ENCODE measurements at places on chromosomes 5 and 9.

DNA sequence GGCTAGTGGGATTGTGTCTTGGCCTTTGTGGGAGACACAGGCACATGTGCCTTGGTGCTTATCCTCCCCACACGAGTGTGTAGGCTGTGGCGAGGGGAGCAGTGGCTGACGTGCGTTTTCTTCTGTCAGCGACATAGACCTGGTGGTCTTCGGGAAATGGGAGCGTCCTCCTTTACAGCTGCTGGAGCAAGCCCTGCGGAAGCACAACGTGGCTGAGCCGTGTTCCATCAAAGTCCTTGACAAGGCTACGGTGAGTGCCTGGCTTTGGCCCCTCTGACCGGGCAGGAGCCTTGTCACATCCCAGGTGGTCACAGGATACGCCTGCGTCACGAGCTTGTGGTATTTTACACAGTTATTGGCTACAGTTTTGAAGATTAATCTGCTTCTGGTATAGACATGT lies 26.4 kb downstream of the TENT4A start:
- DNase-seq = no peak

DNA sequence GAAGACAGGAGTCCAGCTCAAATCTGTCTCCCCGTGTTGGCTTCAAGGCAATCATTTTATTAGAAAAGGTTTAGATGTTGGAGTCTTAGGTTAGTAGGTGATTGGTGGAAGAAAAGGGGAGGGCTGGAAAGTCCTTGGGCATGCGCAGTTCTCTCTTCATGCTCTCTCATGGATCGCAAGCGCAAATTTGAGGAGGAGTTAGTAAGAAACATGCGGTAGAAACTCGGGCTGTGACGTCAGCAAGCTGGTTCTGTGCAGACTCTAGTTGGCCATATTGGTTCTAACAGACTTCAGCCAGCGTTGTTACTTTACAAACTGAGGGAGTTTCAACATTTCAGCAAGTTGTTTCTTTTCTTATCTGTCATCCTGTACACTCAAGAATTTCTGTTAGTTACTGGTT lies 392.2 kb downstream of the CDK5RAP2 start:
- DNase-seq = no peak

- no peak for DNase-seq
These were observed 32.2 kb downstream of the CARD6 start for GRCh38 chr5:40873286-40873880.

DNA sequence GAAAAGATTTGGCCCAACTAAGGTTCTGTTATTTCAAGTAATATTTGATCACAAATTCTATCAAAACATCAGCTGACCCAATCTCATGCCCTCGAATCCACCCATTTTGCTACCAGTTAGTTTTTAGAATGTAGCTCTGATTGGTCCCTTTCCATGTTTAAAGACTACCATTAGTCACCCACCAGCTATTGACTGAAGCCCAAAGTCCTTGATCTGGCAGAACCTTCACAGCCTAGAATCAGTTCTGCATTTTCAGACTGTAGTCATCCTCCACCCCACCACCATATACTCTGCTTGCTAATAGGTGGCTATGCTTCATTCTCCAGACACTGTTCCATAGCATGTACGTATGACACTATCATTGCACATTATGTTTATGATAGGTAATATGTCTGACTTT lies 182.2 kb upstream of the TARS1 start:
- DNase-seq = no peak

DNA sequence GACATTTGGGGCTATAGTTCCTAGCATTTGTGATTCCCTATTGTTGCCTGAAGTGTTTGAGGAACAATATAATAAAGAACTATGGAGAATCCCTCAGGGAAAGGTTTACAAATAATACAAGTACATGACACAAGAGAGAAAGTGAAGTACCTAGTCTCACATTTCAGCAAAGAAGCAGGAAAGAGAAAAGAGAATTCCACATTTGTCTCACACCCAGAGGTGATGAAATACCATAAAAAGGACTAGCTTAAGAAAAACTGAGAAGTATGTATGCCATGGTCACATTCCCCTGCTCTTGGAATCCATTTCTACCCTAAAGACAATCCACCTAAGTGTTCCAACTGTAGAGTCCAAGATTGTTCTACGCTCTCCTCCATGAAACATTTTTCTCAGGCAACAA lies 79.0 kb upstream of the TARS1 start:
- DNase-seq = no peak

- no peak for DNase-seq
These were observed 116.5 kb downstream of the ZNF354C start for GRCh38 chr5:179176571-179177230.

DNA sequence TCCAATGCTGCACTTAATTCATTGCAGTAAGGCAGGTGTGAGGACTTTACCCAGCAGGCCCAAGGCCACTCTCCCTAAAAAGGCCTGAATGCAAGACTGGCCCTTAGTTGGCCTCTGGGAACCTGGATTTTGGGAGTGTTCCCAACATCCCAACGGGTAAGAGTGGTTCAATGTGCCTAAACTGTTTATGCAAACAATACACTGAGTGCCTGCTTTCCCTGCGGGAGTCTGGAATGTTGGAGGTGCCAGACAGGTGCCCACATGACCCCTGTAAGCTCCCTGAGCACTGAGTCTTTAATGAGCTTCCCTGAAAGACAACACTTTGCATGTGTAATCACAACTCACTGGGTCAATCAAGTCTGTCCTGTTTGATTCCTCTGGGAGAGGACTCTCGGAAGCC lies 37.4 kb downstream of the NSUN2 start:
- no peak for DNase-seq

DNA sequence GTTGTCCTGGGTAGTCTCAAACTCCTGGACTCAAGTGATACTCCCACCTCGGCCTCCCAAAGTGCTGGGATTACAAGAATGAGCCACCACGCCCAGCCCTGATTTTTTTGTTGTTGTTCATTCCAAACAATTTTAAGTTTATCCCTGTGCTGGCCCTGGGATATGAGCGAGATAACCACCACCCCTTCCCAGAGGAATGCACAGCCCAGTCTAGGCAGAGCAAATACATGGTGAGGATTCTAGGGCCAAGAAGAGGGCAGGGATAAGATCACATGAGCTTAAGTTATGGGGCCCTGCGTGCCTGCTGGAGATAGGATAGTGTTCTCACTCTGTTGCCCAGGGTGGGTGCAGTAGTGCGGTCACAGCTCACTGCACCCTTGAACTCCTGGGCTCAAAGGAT lies 21.0 kb upstream of the TOR1B start:
- DNase-seq = no peak

GRCh38 chr9:35933550-35934067 lies 24.3 kb downstream of the SPAAR start:
- no peak for DNase-seq

DNA sequence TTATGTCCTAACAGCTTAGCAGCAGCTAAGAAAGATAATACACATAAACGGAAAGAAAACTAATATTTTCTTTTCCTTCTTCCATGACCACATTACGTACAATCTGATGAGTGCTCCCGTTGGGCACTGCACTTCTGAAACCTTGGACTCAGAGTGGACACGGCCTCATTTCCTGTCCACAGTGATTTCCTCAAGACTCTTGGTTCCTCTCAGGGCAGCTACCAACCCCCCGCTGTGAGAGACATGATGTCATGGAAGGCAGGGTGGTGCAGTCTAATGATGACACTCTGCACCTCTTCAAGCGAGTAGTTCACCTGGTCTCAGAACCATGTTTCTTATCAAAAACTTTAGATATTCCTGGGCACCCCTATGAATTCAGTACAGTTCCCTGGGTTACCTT lies 68.7 kb upstream of the CTSL start:
- DNase-seq = no peak

GRCh38 chr5:172871536-172871935 lies 37.5 kb downstream of the ERGIC1 start:
- DNase-seq = no peak

- DNase-seq = no peak
These were observed 63.6 kb upstream of the TNPO1 start for GRCh38 chr5:72752909-72753308.

DNA sequence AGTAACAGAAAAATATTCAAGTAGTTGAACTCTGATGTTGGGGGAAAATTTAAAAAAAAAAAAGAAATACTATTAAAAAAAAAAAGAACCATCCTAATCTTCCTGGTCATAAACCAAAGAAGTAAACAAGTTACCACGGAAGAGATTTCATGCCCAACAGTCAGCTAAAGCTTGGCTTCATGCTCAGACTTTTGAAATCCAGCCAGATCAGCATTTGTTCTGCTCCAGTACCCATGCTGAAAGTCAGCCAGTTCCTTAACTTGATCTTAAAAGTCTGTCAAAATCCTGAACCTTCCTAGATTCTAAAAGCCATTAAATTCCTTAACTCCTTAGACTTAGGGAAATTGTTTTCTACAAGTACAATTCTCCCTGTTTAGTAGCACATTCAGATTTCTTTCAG lies 908.7 kb upstream of the CDH9 start:
- DNase-seq = no peak

All from T-helper 9 cell (primary cell).